IMR-90 (cell line): ENCODE measurements at places on chromosomes 2 and 18. TPM values are rescaled to one million over a fixed set of nuclear protein-coding genes. Genes with fewer than 3 reads are reported as not detected.
A peak's percentile ranks its signal among the peaks of the same experiment; 100 is the strongest.

GRCh38 chr2:144592500-144593256 lies 72.8 kb upstream of the ZEB2 start:
- no peak for DNase-seq

DNA sequence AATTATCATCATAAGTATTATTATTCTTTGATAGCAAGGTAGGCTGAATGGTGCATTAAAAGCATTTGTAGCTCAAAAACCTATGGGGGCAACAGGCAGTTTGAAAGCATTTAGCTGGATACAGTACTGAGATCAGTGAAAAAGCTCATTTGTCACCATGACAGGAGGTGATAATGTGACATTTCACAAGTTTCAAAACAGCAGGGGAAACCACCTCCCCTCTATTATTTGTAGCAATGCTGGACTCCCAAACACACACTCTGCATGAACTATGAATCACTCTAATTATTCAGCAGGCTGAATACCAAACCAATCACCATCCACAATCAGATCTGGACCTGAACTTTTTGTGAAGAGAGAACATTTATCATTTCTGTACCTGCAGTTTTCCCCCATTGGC lies 63.4 kb downstream of the MYO5B start:
- no peak for DNase-seq

Gene GDF7
- total RNA-seq = under 0.01 TPM in 2 replicates

Gene ACOXL
- not detected in 2 replicates for total RNA-seq

Gene KCNG2
- total RNA-seq = not detected in 2 replicates

- DNase-seq = no peak
Measured at GRCh38 chr2:43201497-43201896, 24.9 kb downstream of the ZFP36L2 start.

DNA sequence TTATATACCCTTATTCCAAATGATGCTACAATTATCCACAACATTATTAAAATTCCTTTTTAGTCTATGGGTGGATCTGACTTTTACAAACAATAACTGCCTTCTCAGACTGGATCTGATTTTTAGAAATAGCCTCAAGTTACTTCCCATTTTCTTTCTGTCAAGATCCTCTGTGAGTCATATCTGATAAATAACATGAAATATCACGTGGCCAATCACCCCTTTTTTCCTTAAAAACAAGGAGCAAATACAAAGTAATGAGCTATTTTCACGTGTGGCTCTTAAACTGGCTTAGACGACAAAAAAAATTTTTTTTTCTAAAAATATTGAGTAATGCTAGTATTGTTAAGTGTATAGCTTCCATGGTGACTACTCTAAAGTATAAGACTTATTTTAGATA lies 6.7 kb downstream of the PELI1 start:
- peak; percentile 26 for DNase-seq

- DNase-seq = peak; percentile 89
Measured at GRCh38 chr2:111202266-111203040, 81.7 kb downstream of the BCL2L11 start.

DNA sequence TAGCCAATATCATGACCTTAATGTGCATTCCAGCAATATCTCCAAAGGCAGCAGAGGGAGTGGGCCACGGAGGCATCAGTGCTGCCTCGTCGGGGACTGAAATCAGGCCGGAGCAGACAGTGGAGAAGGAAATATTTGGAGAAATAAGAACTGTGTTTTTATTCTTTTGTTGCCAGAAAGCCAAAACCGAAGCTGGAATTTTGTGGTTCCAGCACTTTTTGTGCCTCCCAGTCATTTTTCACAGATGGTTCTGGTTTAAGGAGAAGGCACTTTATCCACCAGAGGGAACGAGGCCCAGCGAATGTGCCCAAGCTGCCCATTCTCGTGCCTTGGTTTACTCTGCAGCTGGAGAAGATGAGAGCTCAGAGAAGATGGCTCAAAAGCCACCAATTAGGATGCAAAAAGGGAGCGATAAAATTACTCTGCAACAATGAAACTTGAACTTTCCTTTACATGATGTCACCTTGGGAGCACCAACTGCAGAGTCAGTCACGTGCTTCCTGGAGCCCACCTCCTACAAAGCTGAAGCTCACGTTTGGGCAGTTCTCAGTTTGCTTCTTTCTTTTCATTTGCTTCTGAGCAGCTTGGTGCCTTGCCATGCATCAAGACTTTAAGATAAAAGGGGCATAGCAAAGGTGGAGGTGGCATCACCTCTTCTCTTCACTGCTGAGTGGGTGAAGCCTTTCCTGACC lies 288.7 kb downstream of the LPIN1 start:
- no peak for DNase-seq

- DNase-seq = peak; percentile 13
Measured at GRCh38 chr18:13611142-13611600, 115.2 kb downstream of the FAM210A start.

DNA sequence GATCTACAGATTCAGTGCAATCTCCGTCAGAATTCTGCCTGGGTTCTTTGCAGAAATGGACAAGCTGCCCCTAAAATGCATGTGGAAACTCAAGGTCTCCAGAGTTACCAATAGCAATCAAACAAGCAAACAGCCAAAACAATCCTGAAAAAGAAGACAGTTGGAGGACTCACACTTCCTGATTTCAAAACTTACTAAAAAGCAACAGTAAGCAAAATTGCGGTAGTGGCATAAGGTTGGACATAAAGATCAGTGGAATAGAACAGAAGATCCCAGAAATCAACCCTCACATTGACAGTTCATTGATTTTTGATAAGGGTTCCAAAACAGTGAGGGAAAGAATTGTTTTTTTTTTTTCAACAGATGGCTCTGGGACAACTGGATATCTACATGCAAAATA lies 59.7 kb downstream of the NPPC start:
- DNase-seq = no peak

GRCh38 chr2:85231468-85231805 lies 96.4 kb downstream of the TGOLN2 start:
- no peak for DNase-seq

DNA sequence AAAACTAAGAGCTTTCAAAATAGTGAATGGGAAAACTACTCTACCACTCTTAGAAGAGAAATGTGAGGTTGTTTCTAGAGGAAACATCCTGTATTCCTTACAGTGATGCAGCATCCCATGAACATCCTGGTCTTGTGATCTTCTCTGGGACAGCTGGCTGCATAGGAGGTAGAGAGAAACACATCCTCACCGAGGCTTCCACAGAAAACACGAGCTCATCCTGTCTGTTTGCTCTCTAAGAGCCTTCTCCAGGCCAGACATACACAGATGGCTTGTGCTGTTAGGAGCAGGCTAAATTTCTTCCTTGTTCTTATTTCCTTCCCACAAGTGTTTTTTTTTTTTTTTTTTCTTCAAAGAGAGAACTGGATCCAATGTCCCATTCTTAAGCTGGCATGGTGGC lies 14.7 kb upstream of the FZD7 start:
- DNase-seq = peak; percentile 67

GRCh38 chr2:230439590-230439989 lies 23.6 kb downstream of the SP100 start:
- DNase-seq = no peak
